ENCODE measurements at places on chromosomes 1 and 21. TPM values are rescaled to one million over a fixed set of nuclear protein-coding genes. Genes with fewer than 3 reads are reported as not detected.

The SLAMF9 gene
- not detected for total RNA-seq

The PLCH2 gene
- under 0.01 TPM for total RNA-seq

The RAB3B gene
- total RNA-seq, result 16.3 TPM

The C4BPA gene
- not detected for total RNA-seq

The GPR89A gene
- total RNA-seq, result 23.5 TPM

The IGSF9 gene
- not detected for total RNA-seq

The ORC1 gene
- total RNA-seq, result 11.5 TPM

The FLG2 gene
- total RNA-seq, result not detected

Data from vein endothelial cell (primary cell).